ENCODE measurements at places on chromosomes 13 and 19.

GRCh38 chr19:18701250-18701608, 17.7 kb downstream of the CRTC1 start:
- DNase-seq = no peak

- DNase-seq = no peak
Measured at GRCh38 chr13:57704031-57704430, 72.5 kb downstream of the PCDH17 start.

DNA sequence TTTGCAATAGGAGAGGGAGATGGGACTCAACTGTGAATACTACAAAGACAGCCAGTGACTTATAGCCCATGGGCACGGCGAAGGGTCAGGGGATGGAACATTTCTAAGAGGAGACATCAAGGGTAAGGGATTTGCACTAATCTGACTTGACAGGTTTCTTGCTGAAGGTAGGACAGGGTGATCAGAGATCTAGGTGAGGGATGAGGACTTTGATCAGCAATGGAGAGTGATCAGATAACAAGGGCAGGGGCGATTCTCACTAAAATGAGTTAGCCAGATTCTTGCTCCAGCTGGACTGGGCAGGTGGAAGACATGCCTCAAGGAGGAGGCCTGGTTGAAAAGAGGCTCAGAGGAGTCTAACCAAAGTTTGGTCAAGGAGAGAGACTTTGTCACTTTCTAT, 209.2 kb downstream of the SLC7A1 start:
- DNase-seq = no peak

GRCh38 chr13:98954313-98954712, 23.6 kb downstream of the DOCK9 start:
- DNase-seq = no peak

- DNase-seq = no peak
Measured at GRCh38 chr13:20353973-20354372, 121.9 kb upstream of the GJB6 start.

DNA sequence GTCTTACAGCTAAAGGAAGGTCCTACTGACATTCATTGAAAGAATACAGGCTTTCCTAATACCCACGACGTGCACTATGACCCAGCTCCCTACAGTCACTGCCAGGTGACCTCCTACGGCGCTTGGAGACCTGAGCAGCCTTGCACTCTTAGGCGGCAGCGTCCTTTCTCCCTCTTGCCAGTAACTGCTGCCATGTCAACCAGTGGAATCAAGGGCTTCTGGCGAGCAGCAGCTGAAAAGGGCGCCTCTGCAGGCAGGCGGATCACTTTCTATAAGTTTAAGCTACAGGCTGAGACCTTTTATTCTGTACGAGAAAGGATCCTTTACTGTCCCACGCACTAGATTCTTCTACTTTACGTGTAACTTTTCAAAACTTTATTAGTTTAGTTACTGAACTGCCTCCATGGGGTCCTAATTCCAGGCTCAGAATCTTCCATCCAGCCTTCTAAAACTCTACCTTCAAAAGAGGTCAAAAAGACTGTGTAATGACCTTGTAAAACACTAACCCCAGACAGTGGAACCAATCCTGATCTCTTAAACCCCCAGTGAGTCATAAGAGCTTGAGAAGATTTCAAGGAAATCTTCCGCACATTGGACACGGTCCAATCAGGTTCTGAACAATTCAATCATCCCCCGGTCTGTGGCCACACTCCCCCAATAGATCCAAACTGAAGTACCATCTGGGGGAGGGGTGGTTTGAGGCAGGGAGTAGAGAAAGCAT, 1.9 kb downstream of the KCTD12 start:
- DNase-seq = no peak

DNA sequence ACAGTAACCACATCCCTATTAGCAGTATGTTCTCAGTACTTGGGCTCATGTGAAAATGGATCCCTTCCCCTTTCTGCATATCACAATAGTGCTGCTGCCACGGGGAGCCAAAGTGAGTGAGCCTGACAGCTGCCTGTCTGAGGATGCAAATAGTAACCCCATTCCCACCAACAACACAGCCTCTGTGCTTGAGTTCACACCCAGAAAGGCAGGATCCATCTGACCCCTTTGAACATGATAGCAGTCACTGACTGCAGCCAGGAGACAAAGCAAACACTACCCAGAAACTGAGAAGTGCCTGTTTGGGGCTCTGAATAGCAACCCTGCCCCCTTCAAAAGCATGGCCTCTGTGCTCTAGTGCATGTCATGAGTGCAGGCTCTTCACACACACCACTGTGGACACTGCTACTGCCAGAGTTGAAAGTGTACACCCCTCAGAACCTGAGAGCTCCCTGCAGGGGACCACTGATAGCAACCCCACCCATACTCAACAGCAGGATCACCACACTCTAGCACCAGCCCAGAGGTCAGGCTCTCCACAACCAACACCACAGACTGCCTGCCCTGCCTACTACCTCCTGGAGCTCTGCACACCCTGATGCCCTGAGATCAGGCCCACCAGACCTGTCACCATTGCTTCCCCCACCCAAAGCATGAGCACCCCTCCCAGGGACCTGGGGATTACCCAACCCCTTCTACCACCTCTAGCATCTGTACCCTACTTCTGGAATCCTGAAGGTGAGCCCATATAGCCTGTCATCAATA, 1563.5 kb upstream of the PRR20A start:
- DNase-seq = no peak

- DNase-seq = no peak
Measured at GRCh38 chr13:51912091-51912490, 50.3 kb downstream of the CCDC70 start.

DNA sequence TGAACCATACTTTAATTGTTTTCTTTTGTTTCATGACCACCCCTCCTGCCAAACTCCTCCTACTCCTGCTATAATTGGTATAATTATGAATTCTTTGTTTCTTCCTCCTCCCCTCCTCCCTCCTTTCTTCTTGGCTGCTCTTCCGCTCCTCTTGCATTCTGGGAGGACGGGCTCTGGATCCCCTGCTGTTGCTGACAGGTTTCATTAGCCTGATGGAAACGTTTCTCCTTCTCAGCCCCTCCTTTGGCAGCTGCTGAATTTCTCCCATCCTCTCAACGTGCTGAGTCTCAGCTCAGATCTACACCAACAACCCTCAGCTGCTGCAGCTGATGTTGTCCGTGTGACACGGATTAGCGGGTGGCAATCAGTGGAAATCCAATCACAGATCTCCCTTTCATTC, 97.1 kb upstream of the UBAC2 start:
- DNase-seq = no peak

DNA sequence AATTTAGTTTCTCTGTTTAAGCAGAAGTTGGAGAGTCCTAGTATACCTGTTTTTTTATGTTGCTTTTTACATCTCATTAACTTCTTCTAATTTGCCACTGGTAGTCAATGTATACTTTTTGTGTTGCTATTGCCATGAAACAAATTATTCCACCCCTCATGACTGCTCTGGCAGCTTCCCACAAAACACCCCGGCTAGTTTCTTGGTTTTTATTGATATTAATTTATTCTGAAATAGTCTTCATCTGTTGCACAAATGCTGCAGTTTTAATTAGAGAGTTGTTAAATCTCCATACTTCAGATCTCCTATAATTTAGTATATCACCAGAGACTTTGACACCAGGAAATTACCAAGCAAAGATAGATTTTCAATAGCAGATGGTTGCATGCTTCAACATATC, 1159.3 kb upstream of the PRR20A start:
- DNase-seq = no peak

- no peak for DNase-seq
Measured at GRCh38 chr19:8261881-8262280, 46.3 kb downstream of the CD320 start.

- no peak for DNase-seq
Measured at GRCh38 chr13:111131611-111132010, 16.5 kb downstream of the ARHGEF7 start.

GRCh38 chr13:57946361-57946760, 314.8 kb downstream of the PCDH17 start:
- DNase-seq = peak; percentile 7

- DNase-seq = no peak
Measured at GRCh38 chr13:44013758-44014291, 134.1 kb downstream of the LACC1 start.

- DNase-seq = no peak
Measured at GRCh38 chr13:101474419-101474957, 22.0 kb downstream of the ITGBL1 start.

- DNase-seq = no peak
Measured at GRCh38 chr19:42538841-42539709, 10.8 kb upstream of the CEACAM1 start.

DNA sequence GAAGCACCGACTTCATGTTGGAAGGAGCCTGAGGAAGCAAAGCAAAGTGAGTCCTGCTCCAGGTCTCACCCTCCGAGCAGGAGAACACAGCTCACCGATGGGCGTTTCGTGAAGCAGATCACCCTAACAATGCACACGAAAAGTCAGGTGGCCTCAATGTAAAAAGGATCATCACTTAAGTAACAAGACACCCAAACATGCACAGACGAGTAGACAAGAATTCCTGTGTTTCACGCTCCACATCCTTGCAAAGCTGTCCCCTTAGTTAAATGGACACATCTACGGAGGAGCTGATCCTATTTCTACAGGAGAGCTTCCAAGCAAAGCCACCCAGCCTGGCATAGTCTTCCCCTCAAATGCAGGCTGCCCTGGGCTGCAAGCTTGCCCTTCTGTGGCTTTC, 66.2 kb downstream of the SLC15A1 start:
- no peak for DNase-seq

- no peak for DNase-seq
Measured at GRCh38 chr13:52454459-52454819, 839 bp upstream of the CKAP2 start.

GRCh38 chr19:44588771-44589112, 24.6 kb upstream of the IGSF23 start:
- DNase-seq = no peak

- DNase-seq = peak; percentile 5
Measured at GRCh38 chr19:996051-996838, 4.0 kb upstream of the GRIN3B start.

DNA sequence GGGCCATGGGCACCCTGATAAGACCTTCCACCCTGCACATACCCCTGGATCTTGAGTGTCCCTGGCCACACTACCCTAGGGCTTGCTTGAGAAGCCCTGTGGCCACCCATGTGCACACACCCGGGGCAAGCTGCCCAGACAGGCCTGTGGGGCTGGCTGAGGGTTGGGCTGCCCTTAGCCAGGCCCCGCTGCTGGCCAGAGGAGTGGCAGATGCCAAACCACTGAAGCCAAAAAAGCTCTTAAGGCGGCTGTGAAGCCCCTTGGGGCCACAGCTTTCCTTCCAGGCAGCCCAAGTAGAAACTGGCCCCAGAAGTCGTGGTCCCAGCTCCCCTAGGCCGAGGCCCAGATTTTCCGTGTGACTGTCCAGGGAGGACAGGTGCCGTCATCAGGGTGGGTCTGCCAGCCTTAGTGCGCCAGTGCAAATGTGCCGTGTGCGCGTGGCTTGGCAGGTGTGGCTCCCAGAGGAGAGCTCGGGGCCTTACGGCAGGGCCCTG, 14.8 kb downstream of the CEBPG start:
- DNase-seq = no peak

GRCh38 chr13:49802426-49802825, 9.9 kb upstream of the KPNA3 start:
- no peak for DNase-seq

DNA sequence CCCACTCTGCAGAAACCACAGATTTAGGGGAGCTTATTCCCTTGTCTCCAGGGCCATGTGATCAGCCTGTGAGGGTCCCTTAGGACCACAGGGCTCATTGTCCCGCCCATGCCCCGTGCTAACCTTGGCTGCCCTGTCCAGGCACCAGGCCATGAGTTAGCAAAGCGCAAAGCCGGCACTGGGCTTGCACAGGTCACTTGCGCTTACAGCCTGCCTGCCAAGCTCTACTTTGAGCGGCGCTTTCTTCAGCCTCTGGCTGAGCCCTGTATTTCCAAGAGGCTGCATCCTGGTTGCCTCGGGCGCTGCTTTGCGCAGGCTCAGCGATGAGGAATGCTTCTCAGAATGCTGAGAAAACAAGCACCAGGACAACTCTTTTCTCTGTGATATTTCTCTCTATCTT, 188.0 kb downstream of the TDRD3 start:
- no peak for DNase-seq

DNA sequence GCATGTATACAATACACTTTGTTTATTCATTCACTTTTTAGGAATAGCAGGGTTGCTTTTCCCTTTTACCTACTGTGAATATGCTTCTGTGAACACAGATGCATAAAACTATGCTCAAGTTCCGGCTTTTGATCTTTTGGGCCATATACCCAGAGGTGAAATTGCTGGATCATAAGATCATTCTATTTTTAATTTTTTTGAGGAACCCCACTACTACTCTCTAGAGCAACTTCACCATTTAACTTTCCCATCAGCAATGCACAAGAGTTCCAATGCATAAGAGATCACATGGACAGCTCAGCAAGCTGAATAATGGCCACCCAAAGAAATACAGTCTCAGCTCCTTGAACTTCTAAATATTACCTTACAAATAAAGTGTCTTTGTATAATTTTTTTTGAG, 17.0 kb upstream of the SIGLEC10 start:
- no peak for DNase-seq

- DNase-seq = no peak
Measured at GRCh38 chr13:70107498-70108281, at the start of gene ATXN8OS. TSS of gene ATXN8OS (plus strand) at chr13:70107826.

GRCh38 chr19:43124360-43124759, 41.9 kb upstream of the PSG2 start:
- DNase-seq = no peak

- no peak for DNase-seq
Measured at GRCh38 chr19:1981253-1981652, 34.3 kb downstream of the BTBD2 start.

- DNase-seq = no peak
Measured at GRCh38 chr19:29381353-29382203, 144.2 kb upstream of the VSTM2B start.

DNA sequence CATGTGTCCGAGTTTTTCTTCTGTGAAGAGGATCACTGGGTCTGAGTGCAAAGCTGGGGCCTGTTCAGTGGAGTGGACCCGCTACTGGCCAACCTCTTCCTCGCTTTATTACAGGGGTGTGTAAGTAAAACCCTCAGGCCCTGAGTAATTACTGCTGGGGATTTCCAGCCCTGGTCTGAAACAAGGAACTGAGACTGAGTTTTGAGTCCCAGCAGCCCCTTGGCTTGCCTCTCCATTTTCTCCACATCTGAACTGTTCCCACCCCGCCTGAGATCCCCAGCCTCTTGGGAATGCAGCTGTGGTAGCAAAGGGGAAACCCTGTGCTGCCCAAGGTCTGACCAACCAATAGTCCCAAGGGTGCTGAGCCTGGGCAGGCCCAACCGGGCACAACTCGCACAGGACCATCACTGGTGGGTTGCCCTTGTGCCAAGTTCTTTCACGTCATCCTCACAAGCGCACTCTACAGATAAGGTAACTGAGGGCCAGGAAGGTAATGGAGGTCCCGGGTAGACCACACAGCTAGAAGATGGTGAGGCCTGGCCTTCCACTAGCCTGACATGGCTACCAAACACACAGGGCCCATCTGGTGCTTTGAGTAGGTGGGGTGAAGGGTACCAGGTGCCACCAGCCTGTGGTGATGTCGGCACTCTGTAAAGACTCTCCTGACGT, 13.7 kb upstream of the SLC35E1 start:
- DNase-seq = no peak

DNA sequence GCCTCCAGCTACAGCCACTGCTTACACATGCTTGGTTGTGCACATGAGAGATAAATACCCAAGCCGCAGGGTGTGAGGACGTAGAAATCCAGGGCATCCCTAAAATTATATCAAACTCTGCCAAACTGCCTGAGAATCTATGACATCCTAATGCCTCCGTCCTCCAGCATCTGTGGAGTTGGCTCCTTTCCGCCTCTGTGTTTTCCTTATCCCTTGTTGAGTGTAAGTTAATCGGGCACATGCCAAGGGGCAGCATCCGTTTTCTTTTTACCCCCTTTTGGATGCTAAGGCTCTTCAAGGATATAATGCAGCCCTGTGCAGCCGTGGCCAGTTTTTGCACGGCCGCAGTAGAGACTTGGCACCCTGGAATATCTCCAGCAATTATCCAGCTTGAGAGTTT, 66.5 kb downstream of the COL4A2 start:
- DNase-seq = no peak
